ENCODE measurements at places on chromosomes 7 and 10. TPM values are rescaled to one million over a fixed set of nuclear protein-coding genes. Genes with fewer than 3 reads are reported as not detected.

GRCh38 chr7:98051118-98051744, 55.4 kb upstream of the LMTK2 start:
- H3K36me3 ChIP-seq = no peaks in the 10 kb centered on the region
- no peaks in the 10 kb centered on the region for H3K4me1 ChIP-seq
- DNase-seq = peak; percentile 48
- peaks cover 11% of the 10 kb centered on the region for H3K27me3 ChIP-seq

Gene CALHM3
- total RNA-seq = not detected

DNA sequence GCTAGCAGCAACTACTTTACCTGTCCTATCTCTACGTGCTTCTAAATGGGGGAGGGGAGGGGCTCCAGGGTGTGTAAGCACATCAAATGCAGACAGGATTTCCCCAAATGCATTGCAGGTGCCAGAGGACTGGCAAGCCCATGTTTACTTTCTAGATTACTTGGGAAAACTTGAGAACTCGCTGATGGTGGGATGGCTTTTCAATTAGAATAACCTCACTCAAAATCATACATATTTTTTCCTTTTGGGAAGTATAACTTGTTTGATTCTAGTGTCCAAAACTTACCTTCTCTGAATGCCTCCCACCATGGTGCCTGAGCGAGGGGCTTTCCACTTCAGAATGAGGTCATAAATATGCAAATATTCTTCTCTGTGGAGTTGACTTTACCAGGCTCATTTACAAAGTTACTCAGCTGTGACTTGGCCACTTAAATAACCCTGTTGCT, 191.3 kb upstream of the RHOBTB1 start:
- no peaks in the 10 kb centered on the region for H3K27me3 ChIP-seq
- no peak overlapping the region for H3K27ac ChIP-seq
- H3K4me3 ChIP-seq = no peak overlapping the region
- no peak for DNase-seq
- H3K36me3 ChIP-seq = no peaks in the 10 kb centered on the region

DNA sequence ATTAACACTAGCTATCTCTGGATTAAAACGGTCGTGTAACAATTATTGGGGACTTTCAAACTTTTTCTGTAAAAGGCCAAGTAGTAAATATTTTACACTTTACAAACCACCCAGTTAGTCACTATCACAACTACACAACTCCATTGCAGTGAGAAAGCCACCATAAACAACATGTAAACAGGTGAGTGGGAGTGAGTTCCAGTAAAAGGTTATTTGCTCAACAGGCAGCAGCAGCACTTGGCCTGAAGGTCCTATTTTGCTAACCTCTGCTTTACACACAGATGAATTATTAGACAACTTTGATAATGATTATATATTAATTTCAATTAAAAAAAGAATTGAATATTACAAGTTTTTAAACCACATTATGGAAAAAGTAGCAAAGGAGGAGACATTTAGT, 15.8 kb upstream of the AGMO start:
- no peaks in the 10 kb centered on the region for H3K36me3 ChIP-seq
- H3K27ac ChIP-seq = no peak overlapping the region
- no peaks in the 10 kb centered on the region for H3K4me1 ChIP-seq
- H3K4me3 ChIP-seq = no peak overlapping the region
- H3K27me3 ChIP-seq = no peaks in the 10 kb centered on the region
- no peak for DNase-seq

Gene FAM241B
- total RNA-seq = 5.0 TPM

Gene OR13A1
- total RNA-seq = not detected

GRCh38 chr10:130882906-130883305, 428.6 kb downstream of the TCERG1L start:
- H3K36me3 ChIP-seq = no peaks in the 10 kb centered on the region
- no peak overlapping the region for H3K4me3 ChIP-seq
- no peaks in the 10 kb centered on the region for H3K27me3 ChIP-seq
- H3K27ac ChIP-seq = no peak overlapping the region

DNA sequence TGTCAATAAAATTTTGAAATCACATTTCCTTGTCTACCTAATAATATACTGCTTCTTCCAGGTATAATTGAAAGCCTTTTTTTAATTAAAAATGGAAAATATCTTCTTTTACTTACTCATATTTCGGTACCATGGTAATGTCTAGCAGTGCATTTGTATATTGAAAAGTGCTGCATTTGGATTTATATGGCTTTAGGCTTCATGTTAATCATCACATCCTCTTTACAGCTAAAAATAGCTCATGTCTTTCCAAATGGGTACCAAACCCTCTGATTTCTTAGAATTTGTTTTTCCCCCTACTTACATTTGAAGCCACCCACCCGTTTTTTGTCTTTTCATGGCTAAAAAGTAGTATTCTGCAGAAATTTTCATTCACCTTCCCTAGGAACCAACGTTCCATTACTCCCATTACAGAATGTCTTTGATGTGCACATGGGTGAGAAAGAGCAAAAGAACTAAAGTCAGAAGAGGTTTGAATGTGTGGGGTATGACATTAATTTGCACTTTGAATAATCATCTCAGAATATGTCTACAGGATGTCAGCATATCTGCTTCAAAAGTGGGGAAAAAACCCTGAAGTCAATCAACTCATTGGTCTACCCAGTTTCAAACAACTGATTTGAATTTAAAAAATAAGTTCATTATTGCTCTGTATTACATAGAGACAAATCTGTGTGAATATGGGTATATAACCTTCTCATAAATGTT, 935.9 kb downstream of the GATA3 start:
- no peak overlapping the region for H3K27ac ChIP-seq
- peaks cover 2% of the 10 kb centered on the region for H3K27me3 ChIP-seq
- no peaks in the 10 kb centered on the region for H3K4me1 ChIP-seq
- DNase-seq = no peak
- no peaks in the 10 kb centered on the region for H3K36me3 ChIP-seq

GRCh38 chr10:79078367-79079053, 9.7 kb downstream of the ZMIZ1 start:
- no peaks in the 10 kb centered on the region for H3K27me3 ChIP-seq
- H3K4me3 ChIP-seq = no peak overlapping the region
- DNase-seq = no peak
- peaks cover 100% of the 10 kb centered on the region for H3K4me1 ChIP-seq
- peak overlapping the region; percentile 60 for H3K27ac ChIP-seq

Gene ZNF33B
- 33.5 TPM for total RNA-seq

GRCh38 chr10:5594271-5595049, 69.7 kb downstream of the CALML3 start:
- no peak overlapping the region for H3K4me3 ChIP-seq
- H3K36me3 ChIP-seq = no peaks in the 10 kb centered on the region
- H3K27ac ChIP-seq = no peak overlapping the region

DNA sequence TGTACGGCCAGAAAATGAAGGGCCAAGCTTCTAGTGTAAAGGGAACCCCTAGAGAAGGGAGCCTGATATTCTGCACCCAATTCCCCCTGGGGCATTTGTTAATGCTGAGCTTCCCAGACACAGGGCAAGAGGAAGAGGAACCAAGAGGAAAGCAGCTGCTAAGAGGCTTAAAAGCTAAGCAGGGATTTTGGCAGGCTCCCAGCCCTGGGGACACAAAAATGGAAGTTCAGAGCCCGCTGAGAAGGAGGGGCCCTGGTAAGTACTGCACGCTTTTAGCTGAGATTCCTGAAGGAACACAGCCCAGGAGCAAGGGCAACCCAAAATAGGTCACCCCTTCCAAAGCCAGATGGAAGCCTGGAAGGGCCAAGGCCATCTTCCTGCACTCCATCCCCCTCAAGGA, 387.3 kb upstream of the MGMT start:
- no peak overlapping the region for H3K4me3 ChIP-seq
- no peaks in the 10 kb centered on the region for H3K36me3 ChIP-seq
- H3K4me1 ChIP-seq = no peaks in the 10 kb centered on the region

DNA sequence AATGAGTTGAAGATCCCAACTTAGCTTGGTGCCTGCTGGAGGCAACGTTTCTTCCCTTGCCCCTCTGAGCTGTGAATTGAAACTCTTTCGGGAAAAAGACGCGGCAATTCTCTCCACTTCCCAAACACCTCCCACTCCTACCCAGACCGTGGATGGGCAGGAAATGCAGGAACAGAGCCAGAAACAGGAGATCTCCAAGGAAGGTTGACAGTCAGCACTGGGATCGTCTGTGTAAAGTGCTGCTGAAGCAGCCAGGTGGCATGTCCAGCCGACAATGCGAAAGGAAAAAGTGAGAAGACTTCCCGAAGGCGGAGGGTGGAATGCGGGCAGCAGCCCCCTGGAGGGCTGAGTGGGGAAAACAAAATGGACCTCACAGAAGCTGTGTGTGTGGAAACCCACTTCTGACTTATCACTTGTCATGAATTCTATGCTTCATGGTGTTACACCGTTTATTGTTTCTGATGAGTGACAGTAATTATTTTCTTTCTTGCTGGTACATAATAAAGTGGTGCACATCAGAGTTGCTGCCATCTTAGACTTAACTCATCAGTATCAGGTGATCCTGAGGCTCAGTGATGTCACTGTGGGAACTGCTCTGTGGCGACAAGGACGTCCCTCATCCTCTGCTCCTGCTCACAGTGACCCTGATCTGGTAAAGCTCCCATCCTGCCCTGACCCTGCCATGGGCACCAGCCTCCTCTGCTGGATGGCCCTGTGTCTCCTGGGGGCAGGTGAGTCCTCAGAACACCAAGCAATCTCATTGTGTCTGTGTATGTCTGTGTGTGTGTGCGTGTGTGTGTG, 220.5 kb upstream of the PRSS1 start:
- peaks cover 8% of the 10 kb centered on the region for H3K27me3 ChIP-seq
- H3K36me3 ChIP-seq = no peaks in the 10 kb centered on the region
- DNase-seq = no peak
- no peak overlapping the region for H3K4me3 ChIP-seq

GRCh38 chr7:76069238-76069638, 21.3 kb downstream of the MDH2 start:
- no peak overlapping the region for H3K4me3 ChIP-seq
- DNase-seq = peak; percentile 72
- H3K27ac ChIP-seq = no peak overlapping the region

GRCh38 chr7:126842451-126842850, 410.3 kb downstream of the GRM8 start:
- no peak overlapping the region for H3K27ac ChIP-seq
- H3K4me3 ChIP-seq = no peak overlapping the region
- no peaks in the 10 kb centered on the region for H3K4me1 ChIP-seq
- H3K27me3 ChIP-seq = peaks cover 5% of the 10 kb centered on the region
- H3K36me3 ChIP-seq = no peaks in the 10 kb centered on the region

GRCh38 chr10:131657985-131658330, 242.8 kb upstream of the PPP2R2D start:
- DNase-seq = no peak
- no peaks in the 10 kb centered on the region for H3K36me3 ChIP-seq
- no peaks in the 10 kb centered on the region for H3K4me1 ChIP-seq
- no peak overlapping the region for H3K4me3 ChIP-seq

GRCh38 chr10:117797296-117797695, 249.4 kb downstream of the RAB11FIP2 start:
- H3K4me3 ChIP-seq = no peak overlapping the region
- no peaks in the 10 kb centered on the region for H3K36me3 ChIP-seq
- no peaks in the 10 kb centered on the region for H3K27me3 ChIP-seq
- no peak for DNase-seq

Gene ANK3
- 75.9 TPM for total RNA-seq

Gene POP7
- 21.5 TPM for total RNA-seq

DNA sequence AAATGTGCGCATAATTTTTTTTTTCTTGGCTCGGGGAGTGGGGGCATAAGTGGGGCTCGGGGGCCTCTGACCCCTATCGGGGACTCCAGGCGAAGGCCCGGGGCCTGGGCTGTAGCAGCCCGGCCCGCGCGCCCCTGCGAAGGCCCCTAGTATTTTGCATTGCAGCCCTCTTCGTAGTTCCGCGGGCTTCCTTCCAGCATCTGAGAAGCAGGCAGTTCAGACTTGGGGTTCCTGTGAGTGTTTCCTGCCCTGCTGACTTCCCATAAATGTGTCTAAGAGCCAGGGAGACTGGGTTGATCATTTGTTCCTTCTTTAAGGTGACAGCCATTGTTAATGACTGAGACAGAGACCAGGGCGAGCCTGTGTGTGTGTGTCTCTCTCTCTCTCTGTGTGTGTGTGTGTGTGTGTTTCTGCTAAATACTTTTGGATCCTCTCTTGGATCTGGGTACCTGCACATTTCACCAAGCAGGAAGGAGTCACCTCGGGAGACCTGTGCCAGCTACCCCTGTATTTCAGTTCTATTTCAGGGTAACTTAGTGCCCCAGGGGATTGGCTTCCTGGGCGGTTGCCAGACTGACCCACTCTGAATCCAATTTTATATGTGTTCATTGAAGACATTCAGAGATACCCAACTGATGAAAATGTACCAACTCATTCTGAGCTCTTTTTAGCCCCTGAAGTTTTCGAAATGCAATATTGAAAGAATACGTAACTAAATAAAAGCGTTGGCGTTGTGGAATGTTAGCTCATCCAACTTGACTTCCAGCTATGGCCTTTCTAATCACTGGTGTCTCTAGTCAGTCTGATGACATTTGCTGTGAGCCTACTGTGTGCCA, 805 bp downstream of the MSRB2 start:
- H3K4me1 ChIP-seq = peaks cover 14% of the 10 kb centered on the region
- peak; percentile 54 for DNase-seq
- H3K36me3 ChIP-seq = no peaks in the 10 kb centered on the region
- peak overlapping the region; percentile 69 for H3K4me3 ChIP-seq

Gene GCK
- total RNA-seq = 0.47 TPM
